Body of pancreas (tissue), 4 donors: ENCODE measurements at places on chromosomes 6 and 20. TPM values are rescaled to one million over a fixed set of nuclear protein-coding genes. Genes with fewer than 3 reads are reported as not detected.

Gene ITCH
- 24.4 TPM for total RNA-seq

Gene BPIFA1
- not detected for total RNA-seq

Gene CST2
- total RNA-seq, result not detected

Gene HAO1
- not detected for total RNA-seq

Gene IMPG1
- not detected for total RNA-seq

DNA sequence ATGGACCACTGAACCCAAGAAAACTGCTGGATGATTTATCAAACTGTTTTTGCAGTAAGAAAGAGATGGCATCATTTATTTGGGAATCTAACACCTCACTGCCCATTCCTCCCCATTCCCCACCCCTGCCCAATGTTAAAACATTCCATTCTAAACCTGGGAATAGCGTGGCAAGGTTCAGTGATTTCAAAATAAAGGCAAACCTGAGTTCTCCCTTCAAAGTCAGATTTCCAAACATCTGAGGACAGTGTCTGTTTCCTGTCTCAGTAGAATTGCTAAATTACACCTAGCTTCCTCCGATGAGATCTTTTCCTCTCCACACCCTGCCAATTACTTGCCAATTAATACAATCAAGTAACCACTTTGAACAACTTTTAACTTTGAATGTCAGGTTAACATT, 127.4 kb upstream of the ARMC2 start:
- DNase-seq, result no peak

- DNase-seq, result no peak
Observed at GRCh38 chr6:132612449-132613108, 11.5 kb downstream of the TAAR2 start.

- DNase-seq, result no peak
Observed at GRCh38 chr6:64683682-64684081, 1023.3 kb downstream of the EYS start.

GRCh38 chr6:166375013-166375412, 7.7 kb downstream of the MPC1 start:
- DNase-seq, result no peak

DNA sequence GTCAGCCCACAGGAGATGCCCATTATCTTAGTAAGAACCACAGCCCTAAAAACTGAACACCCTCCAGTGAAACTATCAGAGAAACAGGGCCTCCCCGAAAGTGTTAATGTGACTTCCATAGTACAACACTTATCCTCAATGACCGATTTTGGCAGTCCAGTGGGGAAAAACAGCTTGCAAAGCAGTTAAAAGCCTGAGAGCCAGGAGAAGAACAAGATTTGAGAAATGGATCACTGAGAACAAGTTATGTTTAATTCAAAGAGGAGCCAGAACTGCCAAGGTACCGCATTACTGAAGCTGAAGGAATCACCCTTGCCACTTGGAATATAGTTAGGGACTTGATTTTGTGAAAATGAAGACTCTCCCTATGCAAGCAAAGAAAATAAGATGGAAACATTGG, 236.9 kb downstream of the QKI start:
- no peak for DNase-seq

DNA sequence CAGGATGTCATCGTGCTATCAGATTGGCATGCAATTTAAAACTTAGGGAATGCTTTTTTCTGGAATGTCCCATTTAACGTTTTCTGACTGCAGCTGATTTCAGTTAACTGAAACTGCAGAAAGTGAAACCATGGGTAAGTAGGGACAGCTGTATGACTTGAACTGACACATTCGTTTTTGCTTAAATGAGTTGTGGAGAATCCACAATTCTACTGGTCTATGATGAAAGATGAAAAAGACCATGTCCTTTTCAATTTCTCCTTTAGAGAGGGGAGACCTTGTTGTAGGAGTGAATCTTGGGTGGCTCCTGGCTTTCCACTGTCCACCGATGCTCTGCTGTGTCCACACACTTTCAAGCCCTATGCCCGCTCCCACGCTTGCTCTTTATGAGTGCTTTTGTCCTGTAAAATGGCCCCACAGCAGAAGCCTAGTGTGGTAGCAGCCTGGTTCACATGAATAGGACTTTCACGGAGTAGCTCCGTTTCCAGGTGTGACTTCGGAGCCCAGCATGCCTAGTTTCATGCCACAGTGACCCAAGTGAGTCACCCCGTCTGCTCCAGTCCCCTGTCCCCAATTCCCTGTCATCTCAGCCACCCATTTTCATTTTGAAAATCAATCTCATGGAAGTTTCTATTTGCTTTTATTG, 21.9 kb downstream of the DYNLT1 start:
- DNase-seq, result no peak
